ENCODE measurements at places on chromosomes 2 and 18.

- DNase-seq = peak; percentile 25
Observed at GRCh38 chr2:199979832-199980628, 24.6 kb downstream of the MAIP1 start.

DNA sequence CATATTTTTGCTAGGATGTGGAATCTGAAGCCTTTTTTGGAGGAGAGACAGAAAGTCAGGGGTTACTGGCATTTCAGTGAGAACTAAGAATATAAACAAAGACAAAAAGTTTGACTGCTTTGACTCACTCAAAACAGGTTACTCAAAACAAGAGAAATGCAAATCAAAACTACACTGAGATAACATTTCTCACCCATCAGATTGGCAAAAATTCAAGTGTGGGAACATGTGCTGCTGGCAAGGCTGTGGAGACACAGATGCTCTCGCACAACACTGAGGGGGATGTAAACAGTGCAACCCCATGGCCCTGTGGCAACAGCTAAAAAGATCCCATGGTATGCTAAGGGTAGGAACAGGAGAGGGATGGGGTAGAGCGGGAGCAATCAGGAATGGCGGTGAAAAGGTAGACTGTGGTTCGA lies 86.6 kb downstream of the DTNB start:
- no peak for DNase-seq

DNA sequence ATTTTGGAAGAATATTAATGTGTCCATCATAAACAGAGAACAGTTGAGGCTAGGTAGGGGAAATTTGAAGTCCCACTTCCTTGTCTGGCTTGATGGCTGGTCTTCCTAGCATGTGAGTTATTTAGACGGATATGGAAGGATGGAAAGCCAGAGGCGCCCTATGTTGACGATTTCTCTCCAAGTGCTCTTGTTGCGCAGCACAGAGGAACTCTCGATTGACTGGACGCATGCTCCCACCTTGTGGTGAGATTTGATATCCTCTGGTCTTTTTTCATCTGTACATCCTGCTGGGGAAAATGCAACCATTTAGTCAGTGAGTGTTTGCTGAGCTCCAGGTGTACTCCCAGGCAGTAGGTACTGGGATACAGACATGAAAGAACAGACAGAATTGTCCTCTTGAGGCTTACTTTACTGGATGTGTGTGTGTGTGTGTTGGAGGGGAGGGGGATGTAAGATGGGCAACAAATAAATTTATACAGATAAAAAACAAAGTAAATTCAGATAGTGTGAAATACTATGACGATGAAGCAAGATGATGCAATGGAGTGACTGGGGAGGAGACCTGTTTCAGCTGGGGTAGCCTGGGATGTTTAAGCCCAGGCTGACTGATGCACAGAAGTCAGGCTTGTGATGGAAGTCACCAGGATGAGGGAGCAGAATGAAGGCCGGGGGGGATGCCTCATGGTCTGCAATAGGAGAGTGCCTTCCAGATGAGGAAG lies 137.2 kb downstream of the TRIM43 start:
- DNase-seq = peak; percentile 16

DNA sequence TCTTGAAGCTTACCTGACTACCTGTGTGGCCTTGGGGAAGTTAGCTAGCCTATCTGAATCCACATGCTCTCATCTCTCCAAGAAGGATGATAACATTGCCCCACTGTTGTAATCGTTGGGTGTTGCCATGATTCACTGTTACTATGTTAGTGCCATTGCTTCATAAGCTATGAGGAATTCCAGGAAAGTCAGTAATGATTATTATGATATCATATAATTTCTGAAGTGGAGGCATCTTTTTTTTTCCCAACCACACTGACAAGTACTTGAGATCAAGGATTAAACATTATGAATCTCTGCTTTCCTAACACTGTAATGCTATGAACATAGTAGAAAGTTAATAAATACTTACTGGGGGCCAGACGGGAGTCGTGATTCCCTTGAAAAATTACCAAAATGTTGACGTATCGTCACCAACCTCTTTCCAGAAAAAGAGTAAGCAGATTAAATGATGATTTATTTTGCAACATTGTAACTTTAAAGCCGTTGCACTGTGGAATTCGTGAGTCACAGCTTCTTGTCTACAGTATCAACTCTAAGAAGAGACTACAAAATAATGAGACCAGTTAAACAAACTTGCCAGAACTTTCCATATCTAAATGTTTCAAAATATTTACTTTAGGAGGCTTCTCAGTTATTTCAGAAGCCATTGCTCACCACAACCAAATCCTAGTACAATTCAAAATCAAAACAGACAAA lies 459.9 kb downstream of the PIK3C3 start:
- DNase-seq = no peak

- no peak for DNase-seq
Observed at GRCh38 chr2:23015651-23016200, 369.3 kb upstream of the KLHL29 start.

GRCh38 chr18:54392543-54393023 lies 34.9 kb downstream of the C18orf54 start:
- peak; percentile 53 for DNase-seq

GRCh38 chr2:231786177-231786916 lies at the start of gene COPS7B:
Gene COPS7B, plus strand, starts transcription at chr2:231786445. Its CDS starts 2,126 bp downstream, at chr2:231788571.
- peak; percentile 74 for DNase-seq

DNA sequence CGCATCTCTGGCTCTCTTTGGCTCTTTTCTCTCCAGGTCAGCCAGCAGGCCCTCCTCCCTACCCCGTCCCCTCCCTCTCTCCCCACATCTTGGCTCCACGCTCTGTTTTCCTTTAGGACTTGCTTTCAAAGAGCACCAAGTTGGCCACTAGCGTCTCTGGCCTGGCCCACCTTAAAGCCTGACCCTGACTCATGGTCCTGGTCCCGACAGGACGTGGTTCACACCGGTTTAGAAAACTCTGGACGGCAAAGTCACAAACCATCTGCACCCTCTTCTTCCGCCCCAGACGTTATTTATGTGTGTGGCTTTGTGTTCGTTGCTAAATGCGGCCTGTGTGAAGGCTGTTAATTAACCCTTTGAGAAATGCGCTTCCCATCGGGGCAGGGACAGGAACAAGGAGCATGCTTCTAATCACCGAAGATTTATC lies 169.0 kb upstream of the HAAO start:
- DNase-seq = no peak

DNA sequence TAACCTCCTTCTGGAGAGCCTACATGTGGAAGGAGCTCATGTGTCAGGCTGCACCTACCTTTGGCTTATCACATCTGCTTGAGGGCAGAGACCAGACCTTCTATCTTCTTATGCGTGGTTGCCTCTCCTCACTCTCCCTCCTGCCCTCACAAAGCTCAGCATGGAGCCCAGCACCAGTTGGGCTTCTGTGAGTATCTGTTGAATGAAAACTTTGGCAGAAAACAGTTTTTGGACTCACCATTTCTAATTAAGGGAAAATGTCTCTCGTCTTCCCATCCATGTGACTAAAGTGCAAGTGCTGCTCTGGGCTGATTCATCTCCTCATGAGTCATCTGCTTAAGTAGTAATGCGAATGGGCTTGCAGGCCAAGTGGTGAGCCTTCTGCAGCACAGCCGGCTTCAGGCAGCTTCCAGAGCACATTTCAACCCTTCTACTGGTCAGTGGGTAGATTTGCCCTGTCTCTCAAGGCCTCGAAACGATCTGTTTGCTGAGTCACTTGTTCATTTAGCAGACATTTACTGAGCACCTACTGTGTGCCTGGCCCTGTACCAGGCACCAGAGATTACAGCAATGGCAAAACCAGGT lies 102.6 kb downstream of the VSNL1 start:
- no peak for DNase-seq

DNA sequence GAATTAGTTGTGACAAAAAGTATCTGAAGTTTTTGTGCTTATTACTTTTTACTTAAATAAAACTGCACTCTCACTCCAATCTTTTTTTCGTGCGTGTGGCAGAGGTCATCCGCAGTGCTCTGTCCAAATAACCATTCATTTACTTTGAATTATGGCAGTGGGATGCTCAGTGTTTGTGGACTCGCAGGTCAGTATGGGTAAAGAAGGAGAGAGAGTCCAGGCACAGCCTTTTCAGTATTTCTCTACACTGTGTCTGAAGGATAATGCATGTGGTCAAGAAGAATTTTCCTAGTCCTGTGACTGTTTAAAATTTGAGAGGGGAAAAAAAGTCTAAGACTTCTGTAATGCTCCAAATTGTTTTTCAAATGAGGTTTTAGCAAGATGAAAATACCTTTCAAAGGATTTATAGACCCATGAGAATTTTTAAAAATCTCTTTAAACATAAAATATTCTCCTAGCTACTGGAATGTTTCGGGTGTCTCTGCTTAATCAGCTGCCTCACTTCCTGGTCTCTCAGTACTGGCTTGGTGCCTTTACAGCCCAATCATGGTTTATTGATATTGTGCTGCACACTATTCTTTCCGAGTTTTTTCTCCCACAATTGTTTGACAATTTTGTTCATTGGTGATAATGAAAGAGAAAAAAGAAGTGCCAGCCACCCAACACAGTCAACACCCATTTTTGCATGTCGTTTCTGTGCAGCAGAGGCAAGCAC lies 453.2 kb downstream of the PTPRM start:
- no peak for DNase-seq

DNA sequence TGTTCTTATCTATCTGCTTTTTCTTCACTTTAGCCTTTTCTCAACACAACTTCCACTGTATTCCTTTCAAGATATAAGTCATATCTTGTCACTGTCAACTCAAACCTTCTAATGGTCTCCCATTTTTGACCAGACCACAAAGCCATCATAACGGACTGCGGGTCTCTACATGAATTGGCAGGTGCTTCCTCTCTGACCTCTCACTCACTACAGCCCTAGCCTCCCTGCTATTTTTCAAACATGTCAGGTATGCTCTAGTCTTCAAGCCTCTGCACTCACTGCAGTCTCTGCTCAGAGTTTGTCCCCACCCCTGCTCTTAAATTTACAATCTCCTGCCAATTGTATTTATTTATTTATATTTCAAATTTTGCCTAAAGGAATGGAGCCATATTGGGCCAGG lies 858.1 kb downstream of the TRIB2 start:
- no peak for DNase-seq

GRCh38 chr18:10131460-10132395 lies 217.9 kb downstream of the VAPA start:
- DNase-seq = no peak

DNA sequence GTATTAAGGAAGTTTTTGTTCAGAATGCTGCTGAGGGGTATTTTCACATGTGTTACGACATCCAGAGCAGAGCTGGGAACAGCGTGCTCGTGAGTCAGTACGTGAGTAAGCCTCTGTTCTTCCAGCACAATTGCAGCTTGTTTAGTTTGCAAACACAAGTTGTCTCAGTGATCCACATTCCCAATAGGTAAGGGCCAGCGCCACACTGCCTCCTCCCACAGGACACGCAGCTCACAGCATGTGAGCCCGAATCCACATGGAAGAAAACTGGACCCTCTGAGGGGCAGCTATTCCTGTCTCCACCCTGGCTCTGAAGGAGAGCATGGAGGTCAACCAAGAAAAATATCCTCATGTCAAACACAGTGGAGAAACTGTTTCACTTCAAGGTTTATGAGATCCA lies 173.9 kb upstream of the PID1 start:
- no peak for DNase-seq

GRCh38 chr2:120802158-120802557 lies 66.5 kb downstream of the GLI2 start:
- DNase-seq = no peak

GRCh38 chr18:49241852-49242251 lies 218.6 kb downstream of the DYM start:
- no peak for DNase-seq

DNA sequence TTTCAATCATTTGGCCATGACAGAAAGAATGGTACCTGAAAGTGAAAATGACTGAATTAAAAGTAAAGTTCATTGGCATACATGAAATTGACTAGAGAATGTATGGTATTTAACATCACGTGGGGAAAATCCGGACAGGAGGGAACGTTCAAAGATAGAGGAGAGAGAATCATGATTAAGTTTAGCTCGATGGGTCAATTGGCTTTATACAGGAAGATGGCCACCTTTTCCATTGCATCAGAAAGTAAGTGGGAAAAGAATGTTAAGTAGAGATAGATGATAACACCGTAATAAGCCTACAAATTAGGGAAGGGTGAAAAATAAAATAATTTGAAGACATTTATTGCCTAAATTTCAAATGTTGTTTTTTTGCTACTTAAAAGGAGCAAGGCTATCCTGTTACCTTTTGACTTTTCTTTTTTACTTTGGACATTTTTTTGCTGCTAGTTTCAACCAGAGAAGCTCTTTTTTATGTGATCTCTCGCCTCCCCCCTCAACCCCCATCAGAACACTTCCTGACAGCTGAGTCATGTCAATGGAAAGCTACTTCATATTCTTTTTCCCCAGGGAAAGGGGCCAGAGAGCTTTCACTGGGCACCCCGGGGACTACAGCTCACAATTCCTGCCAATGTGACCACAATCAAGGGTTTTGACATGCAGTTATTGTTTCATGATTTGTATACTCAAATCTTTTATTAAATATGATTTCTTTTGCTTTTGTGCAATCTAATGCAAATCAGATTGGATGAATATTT lies 767 bp upstream of the CCDC102B start:
- DNase-seq = no peak

GRCh38 chr18:41121116-41121826 lies 833.8 kb upstream of the PIK3C3 start:
- DNase-seq = no peak

GRCh38 chr2:212114489-212114888 lies 424.1 kb downstream of the ERBB4 start:
- no peak for DNase-seq

GRCh38 chr2:216464104-216464720 lies 34.4 kb upstream of the RPL37A start:
- DNase-seq = no peak

DNA sequence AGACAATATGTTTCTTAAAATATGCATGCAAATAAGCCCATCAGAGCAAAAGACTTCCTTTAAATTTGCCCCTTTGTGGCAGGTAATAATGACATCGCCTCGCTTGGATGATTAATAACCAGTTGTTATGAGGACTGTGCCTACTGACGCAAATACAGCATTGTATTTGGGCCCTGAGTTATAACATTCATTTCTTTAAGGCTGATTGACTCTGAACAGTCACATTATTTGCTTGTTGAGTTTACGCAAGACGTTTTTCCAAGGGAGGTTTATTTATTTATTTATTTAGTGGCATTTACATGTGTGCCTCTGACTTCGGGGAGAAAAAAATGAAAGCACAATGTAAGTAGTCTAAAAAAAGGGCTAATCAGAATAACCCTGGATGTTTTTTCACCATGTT lies 88.3 kb downstream of the SLC8A1 start:
- no peak for DNase-seq

- no peak for DNase-seq
Observed at GRCh38 chr2:150027164-150027563, 439.6 kb upstream of the MMADHC start.

DNA sequence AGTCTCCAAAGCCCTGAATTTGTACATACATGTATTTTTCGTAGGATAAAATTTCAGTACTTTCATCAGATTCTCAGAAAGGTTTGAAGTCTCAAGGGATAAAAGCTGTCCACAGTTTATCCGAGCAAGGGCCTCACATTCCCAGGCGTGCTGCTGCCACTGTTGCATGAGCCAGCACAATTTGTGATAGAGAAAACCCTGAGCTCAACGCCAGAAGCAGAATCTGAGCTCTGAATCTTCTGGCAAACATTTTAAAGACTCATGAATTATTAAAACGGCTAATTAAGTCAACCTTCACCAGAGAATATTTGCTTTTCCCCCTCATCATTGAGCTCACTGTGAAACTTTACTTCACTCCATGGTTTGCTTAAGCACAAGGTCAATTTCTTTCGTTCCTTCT lies 38.5 kb upstream of the STPG4 start:
- DNase-seq = no peak

GRCh38 chr2:43070676-43071502 lies 155.5 kb downstream of the ZFP36L2 start:
- no peak for DNase-seq
